ENCODE measurements at places on chromosomes 2 and 18.

DNA sequence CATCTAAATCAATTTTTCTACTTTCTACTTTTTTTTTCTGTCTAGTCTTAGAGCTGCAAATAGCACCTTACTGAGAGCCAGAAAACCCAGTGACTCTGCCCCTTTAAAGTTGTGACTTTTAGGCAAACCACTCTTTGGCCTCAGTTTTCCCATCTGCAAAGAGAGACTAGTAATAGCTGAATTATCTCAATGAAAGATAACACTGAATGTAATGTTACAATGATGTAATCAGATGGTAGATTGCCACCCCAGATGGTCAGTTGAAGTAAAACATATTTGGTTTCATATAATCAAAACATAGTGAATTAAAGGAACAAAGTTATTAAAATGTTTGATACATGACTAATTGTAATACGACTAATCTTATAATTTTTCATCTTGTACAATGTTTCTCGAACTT, 5.0 kb upstream of the APCDD1 start:
- DNase-seq = no peak

DNA sequence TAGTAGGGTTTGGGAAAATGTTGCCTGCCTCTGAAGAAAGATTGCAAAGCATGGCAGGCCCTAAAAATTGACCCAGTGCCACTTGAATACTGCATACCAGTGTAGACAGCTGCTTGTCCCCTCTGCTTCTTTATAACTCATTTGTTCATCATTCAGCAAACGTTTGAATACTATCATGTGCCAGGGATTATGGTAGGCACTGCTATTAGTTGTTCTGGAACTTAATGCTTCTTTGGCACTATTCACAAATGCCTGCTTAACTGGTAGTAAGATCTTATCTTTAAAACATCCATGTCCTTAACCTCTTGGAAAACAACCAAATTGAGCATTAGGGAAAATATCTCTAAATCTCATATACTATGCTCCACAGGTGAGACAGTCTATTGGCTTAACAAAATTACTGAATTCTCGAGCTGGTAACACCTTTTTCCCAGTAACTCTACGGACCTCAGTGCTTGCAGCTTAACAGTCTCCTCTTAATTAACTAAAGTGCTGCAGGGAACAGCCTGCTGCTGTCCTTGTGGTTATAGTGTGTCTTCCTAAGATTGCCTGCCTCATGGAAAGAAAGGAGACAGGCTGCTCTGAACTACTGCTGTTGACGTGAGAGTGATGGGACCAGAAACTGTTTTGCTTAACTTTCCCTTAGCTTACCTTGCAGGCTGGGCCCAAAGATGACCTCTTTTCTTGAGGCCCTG, 93.2 kb downstream of the MIB1 start:
- no peak for DNase-seq

DNA sequence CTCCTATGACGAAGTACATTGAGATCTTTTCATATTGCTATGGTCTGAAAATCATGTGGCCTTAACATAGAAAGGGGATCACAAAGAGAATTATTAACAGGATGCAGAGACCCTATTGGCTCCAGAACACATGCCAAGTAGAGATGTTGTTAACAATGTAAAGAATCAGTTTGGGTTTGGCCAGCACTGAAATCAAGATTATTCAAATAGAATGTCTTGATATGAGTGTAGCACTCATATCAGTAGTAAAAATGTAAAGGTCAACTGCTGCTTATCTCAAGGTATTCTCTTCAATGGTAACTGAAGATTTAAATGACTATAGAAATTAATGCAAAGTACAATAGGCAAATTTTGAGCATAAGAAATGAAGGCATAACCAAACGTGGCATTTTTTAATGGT, 262.8 kb downstream of the PTH2R start:
- no peak for DNase-seq

DNA sequence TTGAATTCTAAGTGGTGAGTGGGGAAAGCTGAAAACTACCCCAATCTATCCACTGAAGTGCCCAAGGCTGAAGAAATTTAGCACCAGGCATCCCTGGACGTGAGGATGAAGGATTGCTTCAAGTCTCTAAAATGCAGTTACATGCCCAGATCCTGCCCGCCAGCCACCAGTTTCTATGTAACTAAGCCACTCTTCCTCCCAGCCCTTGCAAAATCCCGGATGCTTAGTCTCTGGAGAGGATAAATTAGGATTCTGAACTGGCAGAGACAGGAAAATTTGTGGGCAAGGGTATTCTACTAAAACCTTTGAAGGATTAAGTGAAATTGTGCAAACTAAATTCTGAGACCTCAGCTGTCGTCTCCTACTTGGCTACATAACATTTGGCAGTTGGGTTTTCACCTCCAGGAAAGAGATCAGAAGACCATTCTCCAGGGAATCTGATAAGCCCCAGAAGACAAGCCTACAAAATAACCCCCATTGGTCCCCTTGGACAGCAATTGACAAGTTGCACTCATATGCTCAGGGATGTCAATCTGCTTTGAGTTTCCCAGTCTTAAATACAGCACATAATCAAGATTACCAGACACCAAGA, 93.9 kb upstream of the CD226 start:
- DNase-seq = no peak

- no peak for DNase-seq
These were observed 62.1 kb downstream of the BCL2 start for GRCh38 chr18:63257453-63257852.

DNA sequence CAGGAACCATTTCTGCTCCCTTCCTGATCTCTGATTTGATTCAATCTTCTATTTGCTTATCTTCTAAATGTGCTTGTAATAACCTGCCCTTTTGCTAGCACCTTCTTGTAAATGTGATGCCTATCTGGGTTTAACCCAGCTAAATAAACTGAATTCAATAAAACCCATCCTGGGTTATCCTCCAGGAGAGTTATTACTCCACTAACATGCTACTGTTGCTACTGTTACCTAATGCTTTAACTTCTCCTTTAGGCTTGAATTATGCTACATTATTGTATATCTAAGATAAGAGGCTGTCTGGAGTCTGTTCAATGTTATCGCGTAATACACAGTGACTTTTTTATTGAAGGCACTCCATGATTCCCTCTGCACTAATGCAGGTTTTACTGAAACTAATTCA, 206.5 kb upstream of the CTAGE1 start:
- no peak for DNase-seq

All from stimulated activated CD4-positive, alpha-beta T cell treated with anti-CD3 and anti-CD28 coated beads, TNF-alpha, amount 100 ng/mL, for 1 hour (primary cell).